ENCODE measurements at places on chromosomes 5 and 9.

GRCh38 chr5:89399548-89399947 lies 516.6 kb upstream of the MEF2C start:
- no peak for DNase-seq

DNA sequence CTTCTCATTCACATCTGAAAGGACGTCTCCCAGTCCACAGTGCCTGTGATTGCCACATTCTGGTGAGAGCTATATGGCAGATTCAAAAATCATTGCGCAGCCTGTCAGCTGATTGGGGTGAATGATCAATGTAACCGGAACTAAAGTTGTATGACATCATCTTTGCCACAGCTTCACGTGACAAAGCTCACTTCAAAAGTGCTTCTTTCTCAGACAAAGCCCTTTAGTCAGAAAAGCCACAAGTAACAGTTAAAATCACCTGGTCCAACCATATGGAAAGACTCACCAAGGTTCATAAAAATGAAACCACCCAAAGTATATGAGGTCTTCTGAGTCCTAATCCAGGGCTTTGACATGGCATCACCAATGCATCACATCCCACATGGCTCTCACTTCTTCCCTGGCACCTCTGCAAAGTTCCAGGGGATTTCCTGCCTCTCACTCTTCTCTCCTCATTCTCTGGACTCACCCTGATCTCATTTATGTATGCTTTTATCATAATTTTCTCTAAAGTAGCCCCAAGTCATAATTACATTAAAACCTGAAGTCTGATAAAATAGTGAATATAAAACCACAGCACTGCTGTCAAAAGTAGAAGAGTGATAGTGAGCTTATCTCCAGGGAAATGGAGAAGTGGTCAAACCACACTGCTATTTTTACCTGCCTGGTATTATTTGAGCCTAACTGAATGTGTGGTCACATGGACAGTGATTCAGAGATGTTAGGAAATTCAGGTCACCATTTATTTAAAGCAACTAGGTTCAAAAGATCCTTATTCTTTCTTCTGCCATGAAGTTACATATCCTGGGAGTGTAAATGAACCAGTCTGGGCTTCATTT lies 193.1 kb upstream of the PTGER4 start:
- DNase-seq, result no peak

DNA sequence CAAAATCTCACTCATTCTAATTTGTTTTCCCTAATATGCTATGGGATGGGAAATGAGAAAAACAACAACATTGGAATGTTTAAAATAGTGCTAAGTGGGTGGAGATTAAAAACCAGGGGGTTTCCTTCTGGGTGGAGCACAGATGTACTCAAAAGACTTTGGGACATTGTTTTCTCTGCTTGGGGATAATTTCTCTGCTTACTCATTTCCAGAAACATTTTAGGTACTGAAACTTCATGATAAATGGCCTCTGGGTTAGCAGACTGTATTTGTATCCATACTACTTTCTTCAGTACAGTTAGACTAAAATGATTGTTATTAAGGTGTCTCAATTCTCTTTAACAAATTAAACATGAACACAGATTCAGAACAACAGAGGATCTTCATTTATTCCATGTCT lies 17.4 kb downstream of the ELOVL7 start:
- DNase-seq, result no peak

- DNase-seq, result no peak
Measured at GRCh38 chr5:1746371-1747078, 53.1 kb downstream of the MRPL36 start.

DNA sequence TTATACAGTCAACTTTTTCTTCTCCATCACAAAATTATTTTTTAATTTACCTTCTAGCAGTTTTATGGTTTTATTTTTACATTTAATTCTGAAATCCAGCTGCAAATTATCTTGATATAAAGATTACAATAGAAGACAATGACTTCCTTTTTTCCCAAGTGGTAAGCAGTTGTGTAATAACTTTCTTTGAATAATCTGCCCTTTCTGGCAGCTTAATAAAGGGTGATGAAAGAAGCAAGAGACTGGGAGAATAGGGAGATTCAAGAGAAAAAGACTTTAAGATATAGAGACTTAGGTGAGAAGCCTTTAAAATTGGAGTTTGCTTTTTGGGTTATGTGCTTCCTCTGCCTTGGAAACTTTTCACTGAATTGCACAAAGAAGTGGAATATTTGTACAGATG lies 100.4 kb upstream of the FREM1 start:
- no peak for DNase-seq

DNA sequence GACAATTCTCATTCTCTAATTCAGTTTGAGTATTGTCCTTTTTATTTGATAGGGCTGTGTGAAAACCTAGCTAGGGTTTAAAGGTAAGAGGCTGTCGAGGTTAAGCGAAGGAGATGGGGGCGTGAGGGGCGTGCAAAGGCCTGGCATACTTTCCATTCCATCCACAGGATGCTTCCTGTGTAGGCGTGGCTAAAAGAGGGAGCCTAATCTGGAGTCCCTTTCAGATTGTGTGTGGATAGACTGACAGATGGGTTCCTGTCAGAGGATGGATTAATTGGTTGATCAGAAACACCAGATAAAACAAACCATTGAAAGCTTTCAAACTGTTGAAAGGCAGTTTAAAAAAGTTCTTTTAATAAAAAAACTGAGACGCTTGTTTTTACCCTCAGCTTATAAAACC lies 1.1 kb upstream of the ELL2 start:
- DNase-seq, result no peak

DNA sequence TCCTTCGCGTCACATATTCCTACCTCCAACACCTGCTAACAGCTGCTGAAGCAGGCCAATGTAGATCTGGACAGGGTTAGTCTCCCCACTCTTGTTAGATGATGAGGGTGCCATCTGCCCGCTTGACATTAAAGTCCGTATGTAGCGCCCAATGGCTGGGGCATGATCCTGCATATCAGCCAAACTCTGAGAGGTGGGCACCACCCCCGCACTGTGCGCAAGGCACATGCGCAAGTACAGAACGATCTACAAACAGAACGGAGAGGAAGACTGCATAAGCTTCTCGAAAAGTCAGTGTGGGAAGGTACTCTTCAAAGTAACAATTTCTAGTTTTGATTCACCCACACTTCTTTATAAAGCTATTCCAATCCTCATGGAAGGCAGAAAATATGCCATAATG lies 69.8 kb downstream of the ECPAS start:
- DNase-seq, result no peak

GRCh38 chr5:171629628-171630349 lies 155.8 kb upstream of the SMIM23 start:
- peak; percentile 13 for DNase-seq

DNA sequence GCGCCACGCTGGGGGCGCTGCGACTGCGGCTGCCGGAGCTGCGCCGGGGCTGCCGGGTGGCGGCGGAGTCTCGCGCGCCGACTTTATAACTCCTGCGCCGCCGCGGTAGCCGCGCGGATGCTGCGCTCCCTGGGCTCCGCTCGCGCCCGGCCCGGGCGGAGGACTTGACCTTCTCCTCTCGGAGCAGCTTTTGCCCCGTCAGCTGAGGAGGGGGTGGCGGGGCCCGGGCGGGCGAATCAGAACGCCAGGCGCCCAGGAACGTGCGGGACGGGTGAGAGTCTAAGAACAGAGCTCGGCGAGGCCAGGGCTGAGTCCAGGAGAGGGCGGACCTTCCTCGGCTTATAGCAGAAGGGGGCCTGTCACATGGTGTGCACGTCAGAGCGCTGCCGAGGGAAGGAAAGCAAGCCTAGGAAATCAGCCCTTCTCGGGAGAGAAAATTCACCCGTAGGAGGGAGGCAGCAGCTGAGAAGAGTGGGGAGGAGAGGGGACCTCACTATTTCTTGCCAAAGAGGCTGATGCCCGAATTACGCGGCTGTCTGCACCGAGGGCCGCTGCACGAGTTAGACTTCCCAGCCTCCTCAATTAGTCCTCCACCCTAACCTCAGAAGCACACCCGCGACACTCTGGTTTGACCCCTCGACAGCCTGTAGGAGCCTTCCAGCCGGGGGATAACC lies at the start of gene FOXD1:
Gene FOXD1 (minus strand): TSS at position 315 of the 674 bp plus-strand sequence. CDS start 415 bp downstream, outside the sequence.
- DNase-seq, result no peak

DNA sequence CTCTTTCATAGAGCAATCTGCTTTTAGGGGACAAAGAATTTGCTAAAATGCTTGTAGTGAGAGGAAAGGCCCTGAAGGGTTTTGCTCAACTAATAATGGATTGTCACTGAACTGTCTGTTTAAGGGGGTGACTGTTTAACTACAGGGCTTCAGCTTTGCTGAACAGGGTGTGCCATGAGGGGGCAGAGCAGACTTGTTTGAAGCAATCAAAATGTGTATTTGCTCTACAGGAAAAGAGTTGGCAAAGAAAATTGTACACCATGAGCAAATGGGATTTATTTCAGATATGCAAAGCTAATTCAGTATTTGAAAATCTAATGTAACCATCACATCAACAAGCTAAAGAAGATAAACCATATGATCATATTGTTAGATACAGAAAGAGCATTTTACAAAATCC lies 154.3 kb downstream of the GABRG2 start:
- DNase-seq, result no peak

GRCh38 chr9:119827526-119827925 lies 458.3 kb upstream of the BRINP1 start:
- no peak for DNase-seq

GRCh38 chr5:104951829-104952228 lies 1389.2 kb upstream of the NUDT12 start:
- no peak for DNase-seq

GRCh38 chr5:89844548-89844947 lies 565.0 kb downstream of the CETN3 start:
- no peak for DNase-seq

DNA sequence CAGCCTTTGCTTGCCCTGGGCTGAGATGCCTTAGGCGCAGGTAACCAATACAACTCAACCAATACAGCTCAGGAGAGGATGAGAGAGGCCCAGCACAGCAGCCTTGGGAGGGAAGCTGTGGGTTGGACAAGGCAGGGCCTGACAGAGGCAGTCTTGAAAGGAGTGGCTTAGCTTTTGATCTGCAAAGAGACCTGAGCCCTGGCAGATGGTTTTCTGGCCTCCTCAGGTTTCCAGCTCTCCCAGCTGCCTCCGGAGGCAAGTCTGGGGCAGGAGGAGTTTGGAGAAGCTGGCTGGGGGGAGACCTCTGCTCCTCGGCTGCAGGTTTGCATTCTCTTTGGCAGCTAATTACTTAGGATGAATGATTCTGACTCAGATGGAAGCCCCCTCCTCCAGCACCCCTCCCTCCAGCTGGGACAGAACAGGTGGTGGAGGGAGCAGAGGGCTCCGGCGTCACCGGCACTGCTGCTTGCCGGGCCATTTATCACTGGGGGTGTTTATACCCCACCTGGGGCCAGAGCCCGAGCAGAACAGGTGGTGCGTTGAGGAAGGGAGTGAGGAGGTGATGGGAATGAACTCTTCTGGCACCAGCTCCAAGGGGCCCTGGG lies 50.8 kb downstream of the TSPAN17 start:
- DNase-seq, result no peak

- DNase-seq, result no peak
Measured at GRCh38 chr9:114592356-114592755, 4.8 kb downstream of the ATP6V1G1 start.

- DNase-seq, result peak; percentile 89
Measured at GRCh38 chr5:168874713-168875380, 295.7 kb upstream of the PANK3 start.

GRCh38 chr5:32991421-32991815 lies 280.3 kb downstream of the NPR3 start:
- DNase-seq, result no peak

GRCh38 chr5:138655530-138656190 lies 80.5 kb upstream of the HSPA9 start:
- no peak for DNase-seq

DNA sequence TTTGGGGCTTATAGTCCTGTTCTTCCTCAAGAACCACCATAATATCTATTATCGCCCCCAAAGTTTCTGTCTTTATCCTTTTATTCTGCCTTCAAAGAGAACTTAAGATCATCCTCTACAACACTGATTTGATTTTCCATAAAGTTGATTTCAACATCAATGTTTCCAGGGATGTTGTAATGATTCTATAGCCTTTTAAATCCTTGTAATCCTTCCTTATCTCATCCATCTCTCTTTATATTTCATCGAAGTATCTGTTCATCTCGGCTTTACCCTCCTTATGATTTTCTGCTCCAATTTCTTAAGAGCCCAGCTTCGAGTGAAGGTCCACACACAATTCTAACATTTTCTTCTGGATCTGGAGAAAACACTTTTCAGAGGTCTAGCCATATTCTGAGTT lies 218.4 kb downstream of the CDK5RAP2 start:
- no peak for DNase-seq

- peak; percentile 97 for DNase-seq
Measured at GRCh38 chr9:132354637-132355355, at the start of gene SETX. SETX (minus strand) TSS chr9:132354986; CDS start chr9:132349428, 5,558 bp downstream.

- no peak for DNase-seq
Measured at GRCh38 chr9:113375057-113376023, 1.4 kb downstream of the HDHD3 start.

DNA sequence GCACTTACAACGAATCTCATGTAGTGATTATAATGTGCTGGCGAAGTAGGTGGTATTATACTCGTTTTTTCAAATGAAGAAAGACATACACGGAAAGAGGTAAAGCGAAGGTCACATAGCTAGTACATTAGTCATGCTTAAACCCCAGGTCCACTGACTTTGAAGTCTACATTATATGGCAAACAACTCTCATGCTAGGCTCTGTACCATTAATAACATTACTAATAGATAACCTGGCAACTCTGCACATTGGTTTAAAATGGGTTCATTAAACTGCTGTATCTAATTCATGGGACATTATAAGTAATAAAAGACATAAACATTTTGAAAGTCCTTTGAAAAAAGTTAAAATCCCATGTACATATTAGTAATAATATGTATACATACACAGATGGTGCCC lies 21.2 kb downstream of the FYB1 start:
- DNase-seq, result no peak

DNA sequence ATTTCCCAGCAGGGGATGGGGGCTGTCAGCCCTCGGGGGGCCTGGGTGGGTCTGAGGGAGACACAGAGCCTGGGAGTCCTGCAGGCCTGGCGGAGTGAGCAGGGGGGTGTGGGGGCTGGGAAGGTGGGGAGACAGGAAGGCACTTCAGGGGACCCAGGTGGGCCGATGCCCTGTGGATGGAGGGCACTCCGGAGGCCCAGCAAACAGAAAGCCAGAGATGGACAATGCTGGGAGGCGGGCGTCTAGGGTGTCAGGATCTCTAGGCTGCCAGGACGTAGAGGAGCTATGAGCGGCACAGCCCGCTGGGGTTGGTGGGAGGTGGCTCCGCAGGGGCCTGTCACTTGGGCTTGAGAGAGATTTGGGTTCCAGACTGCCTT lies 87.6 kb upstream of the COL5A1 start:
- no peak for DNase-seq

DNA sequence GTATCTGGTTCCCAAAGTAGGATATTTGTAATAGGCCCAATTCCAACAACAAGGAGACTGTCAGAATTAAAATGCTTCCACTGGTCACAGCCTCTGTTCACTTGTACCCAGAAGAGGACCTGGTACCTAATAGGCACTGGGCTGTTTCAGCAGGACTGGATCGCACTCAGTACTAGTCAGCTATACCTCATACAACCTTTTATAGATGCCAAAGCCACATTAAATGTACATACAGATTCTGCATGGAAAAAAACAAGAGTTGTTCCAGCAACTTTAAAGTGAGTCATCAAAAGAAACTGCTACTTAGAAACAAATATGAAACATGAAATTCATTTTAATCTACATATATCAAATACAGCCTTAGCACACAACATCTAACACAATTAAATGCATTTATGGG lies 87.5 kb downstream of the GPR21 start:
- no peak for DNase-seq

GRCh38 chr9:105157171-105157583 lies 87.3 kb upstream of the SLC44A1 start:
- peak; percentile 58 for DNase-seq
